Right ventricle myocardium superior (tissue), 1 donor: ENCODE measurements at places on chromosomes 13 and 19. TPM values are rescaled to one million over a fixed set of nuclear protein-coding genes. Genes with fewer than 3 reads are reported as not detected.

- DNase-seq = no peak
These were observed 44.9 kb downstream of the DIAPH3 start for GRCh38 chr13:60118696-60119400.

The ZNF302 gene
- 39.8 TPM for total RNA-seq

- peak; percentile 87 for DNase-seq
These were observed 19.6 kb upstream of the NFIC start for GRCh38 chr19:3346677-3347353.

- DNase-seq = no peak
These were observed 2.6 kb downstream of the ZBTB7A start for GRCh38 chr19:4064149-4064495.

- DNase-seq = no peak
These were observed 797.8 kb downstream of the EFNB2 start for GRCh38 chr13:105737688-105738087.
